ENCODE measurements at places on chromosomes 16 and 17.

- no peak for DNase-seq
Observed at GRCh38 chr17:48615963-48616716, 1.0 kb upstream of the HOXB8 start.

DNA sequence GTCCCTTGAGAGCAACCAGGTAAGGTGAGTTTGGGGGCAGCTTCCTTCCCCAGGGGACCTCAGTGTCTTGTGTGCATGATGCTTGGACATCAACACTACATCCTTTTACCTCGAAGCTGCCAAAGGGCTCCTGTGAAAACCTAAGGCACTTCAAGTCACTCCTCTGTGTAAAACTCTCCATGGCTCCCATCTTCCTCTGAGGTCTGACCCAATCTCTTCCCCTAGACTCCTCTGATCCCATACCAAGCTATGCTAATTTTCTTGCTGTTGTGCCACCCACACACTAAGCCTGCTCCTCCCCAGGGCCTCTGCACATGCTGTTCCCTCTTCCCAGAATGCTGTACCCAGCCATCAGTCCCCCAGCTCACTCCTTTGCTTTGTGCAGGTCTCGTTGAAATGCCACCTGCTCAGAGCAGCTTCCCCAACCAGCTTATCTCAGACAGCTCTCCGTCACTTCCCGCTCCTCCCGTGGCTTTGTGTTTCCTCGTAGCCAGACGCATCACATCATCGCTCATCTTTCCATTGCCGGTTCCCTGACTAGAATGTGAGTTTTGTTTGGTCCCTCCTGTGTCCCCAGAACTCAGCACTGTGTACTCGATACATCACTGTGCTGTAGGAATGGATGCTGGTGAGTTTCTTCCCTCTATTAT is 78.4 kb downstream of the CNGB1 start:
- no peak for DNase-seq

GRCh38 chr17:69401251-69401650 is 13.2 kb upstream of the MAP2K6 start:
- no peak for DNase-seq

DNA sequence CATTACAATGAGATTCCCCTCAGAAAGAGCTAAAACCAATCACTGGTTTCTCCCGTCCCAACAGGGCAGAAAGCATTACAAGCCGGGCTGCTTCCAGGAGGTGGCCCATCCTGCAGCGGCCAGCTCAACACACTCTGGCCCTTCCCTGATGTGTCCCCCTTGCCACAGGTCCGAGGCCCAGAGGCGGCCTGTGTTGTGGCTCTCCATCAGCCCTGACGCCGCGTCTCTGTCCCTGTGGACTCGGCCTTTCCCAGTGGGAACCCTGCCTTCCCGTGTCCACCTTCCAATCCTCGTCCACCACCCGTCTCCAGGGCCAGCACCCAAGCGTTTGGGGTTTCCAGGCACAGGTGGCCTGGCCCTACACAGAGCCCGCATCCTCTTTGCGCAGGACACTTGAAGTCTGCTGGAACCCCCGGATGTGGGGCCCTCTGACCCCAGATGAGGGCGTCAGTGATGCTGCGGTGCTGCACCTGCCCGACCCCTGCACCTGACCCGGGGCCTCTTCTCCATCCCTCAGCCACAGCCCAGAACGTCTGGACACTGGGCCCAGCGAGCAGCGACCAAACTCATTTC is 21.1 kb downstream of the RAB40B start:
- DNase-seq: no peak

DNA sequence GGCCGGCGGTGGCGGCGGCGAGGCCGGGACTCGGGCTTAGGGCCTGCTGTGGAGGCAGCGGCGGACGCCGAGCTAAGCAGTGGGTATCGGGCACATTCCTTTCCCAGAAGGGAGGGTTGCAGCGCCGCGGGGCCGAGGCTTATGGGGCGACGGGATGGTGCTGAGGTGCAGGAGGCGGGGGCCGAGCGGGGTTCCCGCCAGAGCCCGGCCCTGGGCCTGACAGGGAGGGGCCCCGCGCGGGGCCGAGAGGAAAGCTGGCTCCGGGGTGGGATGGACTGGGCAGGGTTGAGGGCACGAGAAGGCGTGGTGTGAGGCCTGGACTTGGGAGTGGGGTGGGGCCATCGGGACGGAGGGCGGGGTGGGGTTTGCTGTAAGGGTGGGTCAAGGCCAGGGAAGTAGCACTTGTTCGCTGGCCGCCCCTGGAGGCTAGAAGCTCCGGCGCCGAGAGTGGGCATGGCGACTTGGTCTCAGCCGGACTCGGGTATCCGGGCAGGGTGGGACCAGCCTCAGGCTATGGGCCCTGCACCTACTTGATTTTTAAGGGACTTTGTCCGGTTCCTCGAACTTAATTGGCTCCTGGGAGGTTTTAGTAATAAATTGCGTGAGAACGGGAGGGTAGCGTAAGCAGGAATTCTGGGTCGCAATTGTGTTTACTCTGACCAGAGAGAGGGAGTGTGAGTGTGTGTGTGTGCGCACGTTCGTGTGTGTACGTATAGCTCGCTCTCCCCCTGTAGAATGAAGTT is 396 bp downstream of the NFE2L1 start:
- DNase-seq: no peak

- no peak for DNase-seq
Observed at GRCh38 chr16:89045881-89046280, 47.8 kb upstream of the ACSF3 start.

DNA sequence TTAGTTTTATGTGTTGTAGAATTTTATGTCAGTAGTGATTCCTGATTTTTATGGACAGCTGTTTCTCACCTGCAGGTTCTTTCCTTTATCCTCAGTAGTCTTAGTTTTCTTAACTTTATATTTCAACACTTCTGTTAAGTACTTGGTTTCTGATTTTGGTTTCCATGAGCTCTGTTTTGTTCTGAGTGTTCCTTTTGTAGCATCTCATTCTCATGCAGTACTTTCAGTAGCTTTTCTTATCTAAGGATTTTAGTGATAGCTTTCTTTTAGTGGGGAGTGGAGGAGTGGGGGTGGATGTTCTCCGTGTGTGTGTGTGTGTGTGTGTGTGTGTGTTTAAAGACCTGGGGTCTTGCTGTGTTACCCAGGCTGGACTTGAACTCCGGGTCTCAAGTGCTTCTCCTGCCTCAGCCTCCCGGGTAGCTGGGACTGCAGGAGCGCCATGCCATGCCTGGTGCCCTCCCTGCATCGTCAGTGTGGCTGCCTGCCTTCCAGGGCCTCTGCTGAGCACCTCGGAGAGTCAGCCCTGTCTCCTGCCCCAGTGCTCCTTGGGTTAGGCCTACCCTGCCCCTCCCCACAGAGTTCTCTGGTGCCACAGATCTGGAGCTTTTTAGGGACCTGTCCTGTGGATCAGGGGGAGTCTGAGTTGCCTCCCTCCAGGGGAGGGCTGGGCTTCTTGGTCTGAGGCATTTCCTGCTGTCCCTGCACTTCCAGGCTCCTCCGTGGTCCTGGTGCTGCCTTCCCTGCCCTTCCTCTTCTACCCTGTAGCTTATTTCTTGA is 4.3 kb upstream of the ZNF750 start:
- no peak for DNase-seq
